Kidney epithelial cell (primary cell): ENCODE measurements at places on chromosomes 3 and 15.

- DNase-seq, result no peak
Measured at GRCh38 chr15:101169495-101170071, 82.3 kb downstream of the CHSY1 start.

GRCh38 chr15:85380812-85381642, 624 bp downstream of the AKAP13 start:
- no peak for DNase-seq

GRCh38 chr3:86961297-86961696, 29.7 kb downstream of the VGLL3 start:
- DNase-seq, result no peak

- no peak for DNase-seq
Measured at GRCh38 chr3:3109407-3110298, 521 bp downstream of the IL5RA start.

- no peak for DNase-seq
Measured at GRCh38 chr3:42526616-42527367, 24.3 kb downstream of the VIPR1 start.

GRCh38 chr3:117104792-117105191, 395.2 kb downstream of the TUSC7 start:
- DNase-seq, result no peak

- no peak for DNase-seq
Measured at GRCh38 chr3:149819432-149819831, 6.4 kb downstream of the RNF13 start.

GRCh38 chr3:146468234-146468633, 1.1 kb downstream of the PLSCR2 start:
- DNase-seq, result no peak

- DNase-seq, result no peak
Measured at GRCh38 chr3:23594066-23594465, 211.7 kb upstream of the UBE2E1 start.

DNA sequence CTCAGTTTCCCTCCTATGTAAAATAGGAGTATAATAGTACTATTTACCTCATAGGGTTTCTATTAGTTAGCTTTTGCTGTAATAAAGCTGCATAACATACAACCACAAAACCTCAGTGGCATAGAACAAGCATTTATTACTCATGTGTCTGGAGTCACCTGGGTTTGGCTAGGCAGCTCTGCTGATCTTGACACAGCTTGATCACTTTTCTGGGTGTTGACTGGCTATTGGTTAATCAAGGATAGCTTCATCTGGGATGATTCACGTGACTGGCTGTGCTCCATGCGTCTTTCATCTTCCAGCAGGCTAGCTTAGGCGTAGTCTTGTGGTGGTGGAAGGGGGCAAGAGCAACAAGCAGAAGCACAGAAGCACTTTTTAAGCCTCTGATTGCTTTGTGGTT, 112.6 kb downstream of the SQOR start:
- DNase-seq, result no peak

DNA sequence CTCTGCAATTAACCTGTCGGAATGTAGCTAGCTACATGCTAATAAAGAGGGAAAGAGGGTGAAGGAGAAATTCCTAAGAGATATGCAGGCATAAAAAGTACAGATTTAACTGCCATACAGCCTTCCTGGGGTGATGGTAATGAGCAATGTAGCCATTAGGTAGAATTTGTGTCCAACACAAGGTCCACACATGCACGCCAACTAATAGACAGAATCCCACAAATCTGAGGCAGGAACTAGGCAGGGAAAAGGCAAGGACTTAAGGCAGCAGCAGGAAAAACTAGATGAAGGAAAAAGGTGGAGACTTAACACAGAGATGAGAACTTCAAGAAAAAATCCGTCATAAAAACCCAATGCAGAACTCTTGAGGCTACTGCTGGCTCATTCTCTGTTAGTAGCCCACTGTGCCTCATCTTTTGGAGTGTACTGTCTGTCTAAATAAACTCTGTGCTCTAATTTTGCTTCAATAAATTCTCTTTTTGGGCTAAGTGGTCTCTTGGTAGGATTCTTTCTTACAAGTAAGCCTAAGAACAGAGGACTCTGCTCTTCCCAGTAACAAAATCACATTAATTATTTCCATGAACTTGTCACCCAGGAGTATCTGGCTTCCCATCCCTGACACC, 81.5 kb downstream of the BTLA start:
- no peak for DNase-seq
